Activated T-cell treated with anti-CD3 and anti-CD28 coated beads, Interleukin-2, amount 50 U/mL, for 4 hours (primary cell): ENCODE measurements at places on chromosomes 13 and 19. TPM values are rescaled to one million over a fixed set of nuclear protein-coding genes. Genes with fewer than 3 reads are reported as not detected.

The LIM2 gene
- total RNA-seq = not detected

DNA sequence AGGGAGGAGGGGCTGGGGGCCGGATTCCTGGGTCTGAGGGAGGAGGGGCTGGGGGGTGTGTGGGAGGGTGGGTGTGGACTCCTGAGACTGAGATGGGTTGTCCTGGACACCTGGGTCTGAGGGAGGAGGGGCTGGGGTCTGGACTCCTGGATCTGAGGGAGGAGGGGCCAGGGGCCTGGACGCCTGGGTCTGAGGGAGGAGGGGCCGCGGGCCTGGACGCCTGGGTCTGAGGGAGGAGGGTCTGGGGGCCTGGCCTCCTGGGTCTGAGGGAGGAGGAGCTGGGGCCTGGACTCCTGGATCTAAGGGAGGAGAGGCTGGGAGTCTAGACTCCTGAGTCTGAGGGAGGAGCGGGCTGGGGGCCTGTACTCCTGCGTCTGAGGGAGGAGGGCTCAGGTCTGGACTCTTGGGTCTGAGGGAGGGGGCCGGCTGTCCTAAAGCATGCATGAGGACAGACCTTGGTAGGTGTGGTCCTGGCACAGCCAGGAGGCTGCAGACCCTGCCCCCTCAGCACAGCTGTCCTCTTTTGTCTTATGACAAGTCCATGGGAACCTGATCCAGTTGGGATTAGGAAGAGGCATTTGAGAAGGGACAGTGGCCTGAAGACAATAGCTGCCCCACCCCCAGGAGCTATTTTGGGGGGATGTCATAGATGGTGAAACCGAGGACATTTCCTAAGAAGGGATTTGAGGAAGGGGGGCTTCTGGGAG is 1.3 kb downstream of the TNNT1 start:
- no peak for DNase-seq

The KIR3DL3 gene
- not detected for total RNA-seq

The BORA gene
- 8.1 TPM for total RNA-seq

GRCh38 chr13:58712191-58712590 is 1080.6 kb downstream of the PCDH17 start:
- no peak for DNase-seq
